Liver (tissue), 10 donors: ENCODE measurements at places on chromosomes 11 and 22. TPM values are rescaled to one million over a fixed set of nuclear protein-coding genes. Genes with fewer than 3 reads are reported as not detected.

- DNase-seq: no peak
Observed at GRCh38 chr11:17720796-17721171, 1.4 kb downstream of the MYOD1 start.

- no peak for DNase-seq
Observed at GRCh38 chr22:30947816-30948454, 20.6 kb downstream of the MORC2 start.

DNA sequence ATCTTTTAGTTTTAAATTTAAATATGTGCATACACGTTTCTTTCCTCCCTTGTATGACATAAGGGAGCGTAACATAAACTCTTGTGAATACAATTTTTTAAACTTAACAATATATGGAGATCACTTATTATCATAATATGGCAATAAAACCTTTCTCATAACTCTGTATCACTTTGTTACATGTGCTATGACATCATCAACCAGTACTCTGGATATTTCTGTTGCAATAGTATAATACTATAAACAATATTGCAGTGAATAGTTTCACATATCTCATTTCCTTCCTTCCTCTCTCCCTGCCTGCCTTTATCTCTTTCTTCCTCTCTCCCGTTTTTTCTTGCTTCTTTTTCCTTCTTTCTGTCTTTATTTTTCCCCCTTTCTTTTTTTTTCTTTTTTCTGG, 1278.0 kb upstream of the CNTN5 start:
- DNase-seq: no peak

- no peak for DNase-seq
Observed at GRCh38 chr11:59216641-59217564, 4.2 kb upstream of the MPEG1 start.

The PLEKHB1 gene
- total RNA-seq: 0.75 TPM

GRCh38 chr11:16985297-16985696, 28.9 kb downstream of the PLEKHA7 start:
- peak; percentile 46 for DNase-seq

DNA sequence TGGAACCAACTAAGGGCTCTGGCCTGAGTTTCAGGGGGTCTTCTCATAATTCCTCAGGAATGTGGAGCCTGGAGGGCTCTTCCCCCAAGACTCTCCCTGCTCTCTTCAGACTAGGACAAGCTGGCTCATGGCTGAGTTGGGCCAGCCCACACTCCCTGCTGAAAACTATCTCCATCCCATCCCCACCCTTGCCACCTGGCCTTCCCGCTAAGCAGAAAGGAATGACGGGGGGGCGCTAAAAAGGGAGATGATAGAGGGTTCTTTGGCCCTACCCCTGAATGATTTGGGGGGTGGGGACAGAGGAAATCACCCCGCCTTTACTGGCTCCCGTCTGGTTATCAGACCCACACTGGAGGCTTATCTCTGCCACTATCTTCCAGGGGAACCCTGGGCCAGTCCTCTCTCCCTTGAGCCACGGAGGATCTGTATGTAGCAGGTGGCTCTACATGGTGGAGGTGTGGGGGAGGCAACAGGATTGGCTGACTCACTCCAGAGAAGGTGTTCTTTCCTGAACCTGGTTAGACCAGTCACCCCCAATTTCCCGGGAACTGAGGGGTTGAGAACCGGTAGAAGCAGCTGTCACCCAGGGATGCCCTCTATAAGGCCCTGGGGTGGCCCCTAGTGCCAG, 5.7 kb downstream of the SMTN start:
- peak; percentile 36 for DNase-seq

The TSKU gene
- total RNA-seq: 3.3 TPM

DNA sequence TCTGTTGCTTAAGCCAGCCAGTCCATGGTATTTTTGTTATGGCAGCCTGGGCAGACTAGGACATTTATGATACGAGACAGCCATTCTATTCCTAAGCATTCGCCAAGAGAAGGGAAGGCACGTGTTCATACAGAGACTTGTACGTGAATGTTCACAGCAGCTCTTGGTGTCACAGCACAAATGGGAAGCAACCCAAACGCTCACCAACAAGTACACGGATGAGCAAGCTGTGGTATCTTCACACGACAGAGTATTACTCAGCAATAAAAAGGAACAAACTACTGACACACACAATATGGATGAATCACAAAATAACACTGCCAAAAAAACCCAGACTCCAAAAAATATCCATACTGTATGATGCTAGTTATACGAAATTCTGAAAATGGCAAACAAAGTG, 85.1 kb downstream of the PHF21B start:
- no peak for DNase-seq

The FXYD6 gene
- 6.5 TPM for total RNA-seq

- DNase-seq: no peak
Observed at GRCh38 chr22:32652645-32653270, 148.7 kb upstream of the TIMP3 start.

- no peak for DNase-seq
Observed at GRCh38 chr22:27317096-27317495, 484.5 kb downstream of the MN1 start.

DNA sequence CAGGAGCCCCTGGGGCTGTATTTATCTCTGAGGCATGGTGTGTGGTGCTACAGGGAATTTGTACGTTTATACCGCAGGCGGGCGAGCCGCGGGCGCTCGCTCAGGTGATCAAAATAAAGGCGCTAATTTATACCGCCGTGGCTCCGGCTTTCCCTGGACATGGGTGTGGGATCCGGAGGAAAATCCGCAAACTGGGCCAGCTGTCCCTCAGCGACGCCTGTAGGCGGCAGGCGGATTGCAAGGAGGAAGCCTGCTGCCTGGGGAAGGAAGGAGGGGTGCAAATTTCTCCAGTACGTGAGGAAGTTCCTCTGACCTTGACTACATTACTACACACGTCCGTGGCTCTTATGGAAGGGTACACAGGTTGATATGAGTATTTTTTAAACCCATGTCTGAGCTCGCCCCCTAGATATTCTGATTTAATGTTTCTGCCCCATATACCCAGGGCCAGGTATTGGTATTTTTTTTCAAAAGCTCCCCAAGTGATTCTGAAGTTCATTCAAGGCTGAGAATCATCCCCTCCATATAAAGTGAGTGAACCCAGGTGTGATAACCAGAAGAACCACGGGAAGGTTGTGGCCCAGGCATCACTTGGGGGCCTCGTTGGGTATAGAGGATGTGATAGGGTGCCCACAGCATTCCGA, 2.8 kb downstream of the MYOD1 start:
- DNase-seq: no peak

- DNase-seq: no peak
Observed at GRCh38 chr22:50739279-50739691, 1.3 kb downstream of the ACR start.

GRCh38 chr22:29630987-29631386, 27.6 kb downstream of the NF2 start:
- DNase-seq: no peak

DNA sequence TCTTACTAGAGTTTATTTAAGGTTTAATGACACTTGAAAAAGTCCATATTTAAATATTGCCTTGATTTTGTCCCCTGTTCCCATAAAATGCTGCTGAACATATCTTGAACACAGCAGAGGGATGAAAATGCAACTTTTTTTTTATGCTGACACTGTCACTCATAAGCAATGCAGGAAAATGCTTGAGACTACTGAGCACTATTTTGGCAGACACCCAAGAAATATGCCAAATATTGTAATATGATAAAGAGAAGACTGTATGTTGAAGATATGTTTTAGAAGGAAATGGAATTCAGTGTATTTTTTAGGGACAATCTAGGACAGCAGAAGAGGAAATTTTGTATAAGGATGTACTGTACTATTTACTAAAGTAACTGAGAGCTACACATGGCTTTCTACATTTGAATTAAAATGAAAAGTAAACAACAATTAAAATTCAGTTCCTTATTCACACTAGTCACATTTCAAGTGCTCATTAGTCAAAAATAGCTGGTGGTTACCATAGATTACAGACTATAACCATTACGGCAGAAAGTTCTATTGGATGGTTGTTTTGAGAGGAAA, 58.6 kb downstream of the LRRC4C start:
- DNase-seq: no peak

The LGR4 gene
- 95.3 TPM for total RNA-seq

The FREY1 gene
- 0.75 TPM for total RNA-seq

The KRTAP5-7 gene
- total RNA-seq: 0.19 TPM

- no peak for DNase-seq
Observed at GRCh38 chr11:11169715-11170351, 183.2 kb downstream of the CSNK2A3 start.

The RTN4R gene
- 0.33 TPM for total RNA-seq

The UNC93B1 gene
- 16.5 TPM for total RNA-seq

DNA sequence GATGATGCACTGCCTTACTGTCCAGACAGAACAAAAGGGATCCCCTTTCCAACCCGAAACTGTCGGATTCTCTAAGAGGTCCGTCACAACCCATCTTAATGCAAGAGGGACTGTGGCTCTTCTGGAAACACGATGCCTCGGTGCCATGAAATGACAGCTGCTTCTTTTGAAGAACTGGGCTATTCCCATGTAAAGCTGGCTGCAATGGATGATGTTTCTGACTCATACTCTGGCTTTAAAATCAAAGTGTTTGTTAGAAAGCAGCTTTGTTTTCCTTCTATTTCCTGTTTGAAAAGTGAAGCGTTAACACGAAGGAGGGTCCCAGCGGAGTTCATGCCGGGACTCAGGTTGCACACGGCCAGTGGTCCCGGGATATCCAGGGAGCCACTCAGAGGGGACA, 3.1 kb downstream of the TP53AIP1 start:
- DNase-seq: no peak
